ENCODE measurements at places on chromosomes 5 and 9.

GRCh38 chr9:93681269-93682154, 105.1 kb downstream of the PHF2 start:
- no peak for DNase-seq

DNA sequence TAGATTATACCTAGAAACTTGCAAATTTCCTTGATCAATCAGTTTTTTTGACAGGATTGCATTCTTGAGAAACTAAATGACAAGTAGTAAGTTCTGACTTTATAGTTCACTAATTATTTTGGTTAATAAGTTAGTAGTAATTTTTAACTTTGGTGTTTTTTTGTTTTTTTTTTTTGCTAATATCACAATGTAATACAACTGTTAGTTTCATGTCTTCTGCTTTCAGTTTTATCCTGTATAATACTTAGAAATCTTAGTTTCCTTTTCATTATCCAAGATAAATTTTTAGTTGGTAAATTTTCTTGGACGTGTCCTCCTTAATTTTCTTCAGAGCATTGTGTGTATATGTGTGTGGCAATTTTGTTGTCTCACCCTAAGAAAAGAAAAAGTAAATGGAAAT, 57.8 kb downstream of the CWC27 start:
- no peak for DNase-seq

GRCh38 chr5:89399548-89399947, 516.6 kb upstream of the MEF2C start:
- no peak for DNase-seq

GRCh38 chr9:136049491-136050265, 45.4 kb downstream of the NACC2 start:
- DNase-seq, result no peak

DNA sequence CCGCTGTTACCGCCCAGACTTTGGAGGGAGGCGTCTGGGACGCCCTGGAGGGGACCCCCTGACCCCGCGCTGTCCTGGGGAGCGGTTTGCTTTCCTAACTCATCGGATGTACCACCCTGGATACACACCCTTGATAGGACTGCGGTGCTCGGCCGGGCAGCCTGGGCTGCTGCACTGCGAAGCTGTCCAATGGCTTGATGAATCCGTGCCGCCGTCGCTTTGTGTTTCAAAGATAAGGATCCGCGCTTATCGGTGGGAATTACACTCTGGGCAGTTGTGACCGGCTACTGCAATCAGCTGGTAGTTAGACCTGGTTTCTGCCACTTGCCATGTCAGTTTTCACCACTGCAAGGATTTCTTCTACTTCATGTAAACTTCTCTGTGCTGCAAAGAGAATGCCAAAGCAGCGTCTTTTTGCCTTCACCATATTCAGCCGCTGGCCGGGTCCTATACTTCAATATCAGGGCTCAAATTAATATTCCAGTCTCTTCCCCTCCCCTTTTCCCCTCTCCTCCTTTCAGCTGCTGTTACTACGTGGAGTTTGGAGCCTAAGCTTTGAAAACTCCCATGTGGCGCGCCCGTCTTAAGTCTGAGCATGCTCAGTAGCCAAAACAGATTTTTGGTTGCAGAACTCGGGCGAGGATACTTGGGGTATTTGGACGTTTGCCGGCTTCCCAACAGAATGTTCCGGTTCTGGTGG, 727 bp downstream of the SMAD5 start:
- no peak for DNase-seq
